ENCODE measurements at places on chromosomes 16 and 17.

DNA sequence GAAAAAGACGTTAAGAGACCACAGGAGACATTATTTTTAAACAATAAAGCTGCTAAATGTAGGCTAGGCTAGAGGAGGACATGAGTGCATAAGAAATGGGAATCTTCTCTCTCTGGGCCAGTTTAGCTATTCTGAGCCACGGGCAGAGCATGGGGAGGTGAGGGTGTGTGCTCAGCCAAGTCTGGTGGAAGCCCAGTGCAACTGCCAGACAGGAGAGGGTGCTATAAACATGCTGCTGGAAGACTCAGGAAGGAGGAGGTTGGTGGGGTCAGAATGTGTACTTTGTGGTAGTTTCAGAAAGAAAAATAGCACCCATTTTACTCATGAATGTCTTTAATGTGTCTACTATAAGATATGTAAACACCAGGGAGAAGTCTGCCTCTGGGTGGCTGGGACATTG, 5.9 kb upstream of the SDK2 start:
- DNase-seq, result no peak

- no peak for DNase-seq
Observed at GRCh38 chr17:77019893-77020379, 120.8 kb upstream of the SEC14L1 start.

- no peak for DNase-seq
Observed at GRCh38 chr17:42760652-42761581, at the start of gene RAMP2. Gene RAMP2 (plus strand): TSS chr17:42761227. CDS start chr17:42761262, 35 bp downstream.

- DNase-seq, result no peak
Observed at GRCh38 chr17:55510986-55511721, at the start of gene SMIM36. Gene SMIM36 (minus strand): TSS chr17:55511452.

DNA sequence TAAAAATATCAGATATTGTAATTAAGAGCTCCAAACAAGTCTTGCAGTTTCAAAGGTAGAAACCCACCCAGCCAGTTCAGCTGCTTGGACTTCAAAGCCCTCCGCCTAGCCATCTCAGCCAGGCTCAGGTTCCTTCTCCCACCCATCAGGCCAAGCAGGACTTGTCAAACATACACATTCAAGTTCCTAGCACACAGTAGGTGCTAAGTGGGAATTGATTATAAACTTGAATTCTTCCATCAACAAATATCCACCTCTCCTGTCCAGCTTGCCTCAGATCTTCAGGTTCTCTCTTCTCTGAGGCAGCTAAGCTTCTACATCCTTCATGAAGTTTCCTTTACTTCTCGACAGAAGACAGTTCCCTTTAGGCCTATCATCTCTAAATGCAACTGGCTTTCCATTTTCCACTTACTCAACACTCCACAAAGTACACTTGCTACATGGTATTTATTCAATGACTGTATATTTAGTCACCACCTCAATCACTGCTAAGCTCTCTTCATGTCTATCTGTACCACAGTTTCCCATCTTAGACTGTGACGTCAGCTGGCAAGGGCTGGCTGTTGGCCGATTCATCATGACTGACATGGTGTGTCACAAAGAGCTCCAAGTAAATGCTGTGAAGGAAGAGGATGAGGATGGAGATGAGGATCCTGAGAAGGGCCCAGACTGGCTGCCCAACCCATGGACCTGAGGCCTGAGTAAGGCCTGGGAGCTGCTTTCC, 13.3 kb upstream of the COG7 start:
- no peak for DNase-seq

DNA sequence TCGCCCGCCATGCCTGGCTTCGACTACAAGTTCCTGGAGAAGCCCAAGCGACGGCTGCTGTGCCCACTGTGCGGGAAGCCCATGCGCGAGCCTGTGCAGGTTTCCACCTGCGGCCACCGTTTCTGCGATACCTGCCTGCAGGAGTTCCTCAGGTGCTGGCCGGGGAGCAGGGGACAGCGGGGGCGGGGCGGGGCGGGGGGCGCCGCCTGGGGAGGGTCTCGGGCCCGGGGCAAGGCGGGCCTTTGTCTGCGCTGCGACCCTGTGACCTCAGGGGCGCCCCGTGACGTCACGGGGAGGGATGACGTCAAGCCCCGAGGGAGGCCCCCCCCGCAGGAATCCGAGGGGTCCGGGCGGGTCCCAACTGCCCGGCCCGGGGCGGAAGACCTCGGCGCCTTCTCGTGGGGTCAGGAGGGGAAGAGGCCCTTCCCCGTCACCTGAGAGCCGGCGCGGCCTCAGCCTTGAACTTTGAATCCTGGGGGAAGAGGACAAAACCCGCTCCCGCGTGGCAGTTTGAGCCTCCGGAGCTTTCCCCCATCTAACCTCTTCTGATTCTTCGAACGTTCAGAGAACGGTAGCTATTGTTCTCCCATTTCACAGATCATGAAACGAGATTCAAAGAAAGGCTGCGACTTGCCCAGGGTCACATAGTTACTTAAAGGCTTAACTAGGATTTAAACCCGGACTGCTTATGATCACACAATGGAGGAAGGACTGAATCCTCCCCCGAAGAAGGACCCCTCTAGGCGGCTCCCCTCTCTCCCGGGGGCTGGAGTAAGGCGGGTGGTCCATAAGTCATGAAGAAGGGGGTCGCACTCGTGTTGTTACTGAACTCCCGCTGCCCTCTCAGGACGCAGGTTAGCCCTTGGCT, 527 bp downstream of the TRAF4 start:
- peak; percentile 70 for DNase-seq

DNA sequence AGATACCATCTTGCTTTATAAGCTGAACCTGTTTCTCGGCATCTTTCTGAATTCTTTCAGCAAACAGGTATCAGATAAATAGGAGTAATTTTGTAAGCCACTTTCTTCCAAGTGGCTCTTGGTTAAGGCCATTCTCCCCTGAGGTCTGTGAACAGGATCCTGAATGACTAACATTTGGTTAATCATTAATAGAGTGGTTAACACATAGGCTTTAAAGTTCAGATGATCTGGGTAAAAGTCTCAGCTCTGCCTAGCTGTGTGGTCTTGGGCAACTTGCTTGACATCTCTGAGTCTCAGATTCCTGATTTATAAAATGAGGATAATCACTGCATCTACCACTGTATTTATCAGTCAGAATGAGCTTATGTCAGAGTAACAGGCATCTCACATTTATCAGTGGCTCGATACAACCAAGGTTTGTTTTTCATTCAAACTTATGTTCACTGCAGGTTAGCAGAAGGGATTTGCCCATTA, 44.4 kb upstream of the ANKFN1 start:
- DNase-seq, result no peak

DNA sequence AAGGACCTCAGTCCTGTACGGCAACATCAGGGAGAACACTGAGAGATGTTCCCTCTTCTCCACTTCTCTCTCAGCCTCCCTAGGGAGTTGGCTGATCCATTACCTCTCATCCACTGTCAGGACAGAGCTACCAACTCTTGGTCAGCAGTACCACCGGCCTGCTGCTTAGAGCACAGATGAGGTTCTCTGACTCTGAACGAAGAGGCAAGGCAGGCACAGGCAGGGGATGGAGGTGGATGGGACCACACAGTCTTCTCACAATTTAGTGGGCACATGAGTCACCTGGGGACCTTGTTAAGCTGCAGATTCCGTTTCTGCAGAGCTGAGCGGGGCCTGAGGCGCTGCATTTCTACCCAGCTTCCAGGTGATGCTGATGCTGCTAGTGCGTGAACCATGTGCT, 128.6 kb upstream of the CCL2 start:
- no peak for DNase-seq

DNA sequence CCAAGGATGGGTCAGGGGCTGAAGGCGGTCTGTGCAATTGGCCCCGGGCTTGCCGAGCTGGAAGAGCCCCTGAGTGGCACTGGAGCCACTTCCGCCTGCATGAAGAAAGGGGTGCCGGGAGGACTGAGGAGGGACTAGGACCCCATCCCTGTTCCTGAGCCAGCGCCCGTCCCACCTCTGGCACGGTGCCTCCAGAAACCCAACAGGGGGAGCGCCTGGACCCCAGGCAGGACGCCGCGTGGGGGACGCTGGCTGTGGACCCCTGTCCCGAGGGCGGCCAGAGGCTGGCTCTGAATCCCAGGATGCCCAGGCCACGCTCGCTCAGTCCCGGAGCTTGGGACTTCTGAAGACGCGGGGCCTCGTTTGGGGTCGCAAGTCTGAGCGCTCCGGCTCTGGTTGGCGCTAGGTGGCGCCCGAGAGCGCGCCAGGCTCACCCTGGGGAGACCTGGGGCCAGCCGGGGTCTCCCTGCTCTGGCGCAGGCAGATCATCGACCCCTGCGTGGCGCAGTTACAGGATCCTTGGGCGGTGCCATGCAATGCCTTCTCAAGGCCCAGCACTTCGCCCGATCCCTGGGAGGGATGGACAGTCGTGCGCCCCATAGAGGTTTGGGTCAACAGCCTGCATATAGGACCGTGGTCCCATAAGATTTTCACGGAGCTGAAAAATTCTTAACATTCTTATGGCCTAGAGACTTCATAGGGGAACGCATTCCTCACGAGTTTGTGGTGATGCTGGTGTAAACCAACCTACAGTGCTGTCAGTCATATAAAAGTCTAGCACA, 58.5 kb upstream of the CREBBP start:
- DNase-seq, result peak; percentile 62

GRCh38 chr17:59607817-59608403, 11.8 kb upstream of the CLTC start:
- no peak for DNase-seq

GRCh38 chr17:81553616-81554181, 1.5 kb upstream of the FAAP100 start:
- DNase-seq, result no peak

DNA sequence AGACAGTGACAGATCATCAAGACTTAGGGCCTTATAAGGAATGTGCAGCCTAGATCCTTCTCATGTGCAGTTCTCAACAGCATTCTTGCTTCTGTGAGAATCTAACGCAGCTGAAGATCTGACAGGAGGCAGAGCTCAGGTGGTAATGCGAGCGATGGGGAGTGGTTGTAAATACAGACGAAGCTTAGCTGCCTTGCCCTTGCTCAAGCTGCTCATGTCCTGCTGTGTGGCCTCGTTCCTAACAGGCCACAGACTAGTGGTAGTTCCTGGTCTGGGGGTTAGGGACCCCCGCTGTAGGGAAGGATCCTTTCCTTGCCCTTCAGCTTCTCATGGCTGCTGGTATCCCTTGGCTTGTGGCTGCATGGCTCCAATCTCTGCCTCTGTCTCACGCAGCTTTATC, 10.3 kb upstream of the NTN1 start:
- DNase-seq, result no peak

GRCh38 chr17:70869402-70870085, 700.2 kb downstream of the KCNJ2 start:
- DNase-seq, result no peak

- DNase-seq, result no peak
Observed at GRCh38 chr17:45745601-45746494, 38.3 kb upstream of the CRHR1 start.

DNA sequence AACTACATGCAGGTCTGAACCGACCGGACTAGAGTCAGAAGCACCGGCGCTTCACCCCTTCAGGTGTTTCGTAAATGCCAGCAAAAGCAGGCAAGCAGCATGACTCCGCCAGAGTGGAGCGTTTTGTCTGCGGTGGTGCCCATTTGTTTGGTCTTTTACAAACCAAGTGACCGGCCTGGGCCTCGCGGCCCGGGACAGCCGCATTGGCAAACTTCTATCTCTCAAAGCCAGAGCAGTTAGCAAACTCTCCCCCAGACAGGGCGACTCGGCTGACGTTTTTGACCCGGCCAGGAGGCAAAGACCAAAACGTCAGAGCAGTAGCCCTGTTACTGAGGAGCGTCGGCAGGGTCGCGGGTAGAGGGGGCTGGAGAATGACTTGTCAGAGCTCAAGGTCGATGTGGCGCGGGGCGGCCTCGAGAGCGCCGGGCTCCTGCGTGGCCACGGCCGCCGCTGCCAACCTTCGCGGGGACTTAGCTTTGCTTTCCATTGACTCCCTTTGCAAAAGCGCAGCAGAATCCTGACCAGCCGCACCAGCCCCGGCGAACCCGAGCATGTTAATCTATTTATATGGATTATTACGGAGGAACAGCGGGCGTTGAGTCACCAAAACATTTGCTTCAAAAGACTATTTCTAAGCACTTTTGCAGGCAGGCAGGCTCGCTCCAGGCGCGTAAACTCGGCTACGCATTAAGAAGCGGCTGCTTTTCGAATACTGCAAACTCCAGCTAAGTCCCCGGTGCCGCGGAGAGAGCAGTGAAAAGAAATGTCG, 763 bp upstream of the SOX9 start:
- no peak for DNase-seq

- no peak for DNase-seq
Observed at GRCh38 chr16:86700046-86700945, 121.9 kb downstream of the FOXL1 start.

- no peak for DNase-seq
Observed at GRCh38 chr17:27319541-27320221, 25.8 kb downstream of the WSB1 start.

DNA sequence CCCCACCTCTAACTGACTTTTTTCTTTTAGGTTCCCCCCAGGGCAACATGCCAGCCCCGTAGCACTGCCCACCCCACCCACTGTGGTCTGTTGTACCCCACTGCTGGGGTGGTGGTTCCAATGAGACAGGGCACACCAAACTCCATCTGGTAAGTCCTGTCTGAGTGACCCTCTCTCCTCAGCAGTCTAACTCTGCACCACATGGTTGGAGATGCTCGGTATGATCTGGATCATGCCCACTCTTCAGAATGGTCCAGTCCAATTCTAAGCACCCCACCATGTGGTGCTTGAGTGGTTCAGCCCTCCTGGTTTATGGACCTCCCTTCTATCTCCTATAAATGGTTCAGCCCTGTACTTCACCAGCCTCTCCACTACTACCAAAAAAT, 5.9 kb downstream of the KDM6B start:
- DNase-seq, result no peak

- DNase-seq, result no peak
Observed at GRCh38 chr16:16062023-16062937, 112.9 kb downstream of the ABCC1 start.

- no peak for DNase-seq
Observed at GRCh38 chr16:47467501-47467900, 6.4 kb downstream of the PHKB start.

GRCh38 chr17:47878203-47879027, 17.6 kb upstream of the SP2 start:
- DNase-seq, result no peak

GRCh38 chr16:84763629-84764028, 56.2 kb upstream of the CRISPLD2 start:
- DNase-seq, result no peak

DNA sequence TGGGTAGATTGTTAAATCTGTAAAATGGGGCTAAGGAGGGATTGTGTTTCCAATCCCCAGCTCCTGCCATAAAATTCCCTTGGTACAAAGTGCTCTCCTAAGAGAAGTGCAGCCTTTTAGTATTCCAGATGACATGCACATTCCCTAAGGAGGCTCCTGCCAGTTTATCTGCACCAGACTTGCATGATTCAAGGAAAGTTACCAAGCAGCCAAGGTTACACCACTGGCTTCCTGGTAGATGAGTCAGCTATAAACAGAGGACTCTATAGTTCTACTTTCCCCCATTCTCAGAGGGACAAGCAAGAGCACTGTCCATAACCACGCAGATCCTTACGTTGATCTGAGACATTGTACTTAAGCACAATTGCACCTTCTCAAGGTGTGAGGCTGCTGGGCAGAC, 1.9 kb downstream of the CALB2 start:
- no peak for DNase-seq

DNA sequence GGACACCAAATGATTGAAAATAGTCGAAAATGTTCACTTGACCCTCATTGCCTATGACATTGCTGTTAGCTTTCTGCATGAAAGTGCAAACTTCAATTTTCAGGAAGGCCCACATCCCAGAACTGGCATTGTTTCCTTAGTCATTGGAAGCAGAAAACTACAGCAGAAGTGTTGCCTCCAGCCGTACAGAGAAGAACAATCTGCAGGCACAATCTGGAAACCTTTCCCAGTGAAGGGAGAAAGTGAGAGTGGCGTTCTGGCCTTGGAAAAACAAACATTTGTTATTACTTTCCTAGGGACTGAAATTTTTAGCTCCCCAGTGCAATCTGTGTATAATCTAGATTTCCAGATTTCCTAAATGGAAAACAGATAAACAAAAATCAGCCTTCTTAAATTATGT, 529.5 kb upstream of the RBFOX1 start:
- no peak for DNase-seq
